Mucosa of descending colon (tissue), 3 donors: ENCODE measurements at places on chromosomes 2 and 18. TPM values are rescaled to one million over a fixed set of nuclear protein-coding genes. Genes with fewer than 3 reads are reported as not detected.
A peak's percentile ranks its signal among the peaks of the same experiment; 100 is the strongest.

- DNase-seq, result no peak
Observed at GRCh38 chr2:42854207-42854818, 61.9 kb upstream of the HAAO start.

GRCh38 chr18:68429841-68430240 is 285.1 kb downstream of the TMX3 start:
- DNase-seq, result no peak

DNA sequence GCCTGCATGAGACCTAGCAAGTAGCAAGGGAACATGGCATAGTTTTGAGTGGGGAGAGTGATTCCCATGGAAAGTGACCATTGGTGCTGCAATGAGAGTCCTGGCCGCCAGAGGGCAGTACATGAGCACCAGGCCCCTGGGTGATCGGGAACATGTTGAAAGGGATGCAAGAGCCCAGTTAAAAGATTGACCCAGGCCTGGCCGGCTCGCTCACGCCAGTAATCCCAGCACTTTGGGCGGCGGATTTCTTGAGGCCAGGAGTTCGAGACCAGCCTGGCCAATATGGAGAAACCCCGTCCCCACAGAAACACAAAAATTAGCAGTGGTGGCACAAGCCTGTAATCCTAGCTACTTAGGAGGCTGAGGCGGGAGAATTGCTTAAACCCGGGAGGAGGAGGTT is 22.2 kb downstream of the FAP start:
- peak; percentile 72 for DNase-seq

DNA sequence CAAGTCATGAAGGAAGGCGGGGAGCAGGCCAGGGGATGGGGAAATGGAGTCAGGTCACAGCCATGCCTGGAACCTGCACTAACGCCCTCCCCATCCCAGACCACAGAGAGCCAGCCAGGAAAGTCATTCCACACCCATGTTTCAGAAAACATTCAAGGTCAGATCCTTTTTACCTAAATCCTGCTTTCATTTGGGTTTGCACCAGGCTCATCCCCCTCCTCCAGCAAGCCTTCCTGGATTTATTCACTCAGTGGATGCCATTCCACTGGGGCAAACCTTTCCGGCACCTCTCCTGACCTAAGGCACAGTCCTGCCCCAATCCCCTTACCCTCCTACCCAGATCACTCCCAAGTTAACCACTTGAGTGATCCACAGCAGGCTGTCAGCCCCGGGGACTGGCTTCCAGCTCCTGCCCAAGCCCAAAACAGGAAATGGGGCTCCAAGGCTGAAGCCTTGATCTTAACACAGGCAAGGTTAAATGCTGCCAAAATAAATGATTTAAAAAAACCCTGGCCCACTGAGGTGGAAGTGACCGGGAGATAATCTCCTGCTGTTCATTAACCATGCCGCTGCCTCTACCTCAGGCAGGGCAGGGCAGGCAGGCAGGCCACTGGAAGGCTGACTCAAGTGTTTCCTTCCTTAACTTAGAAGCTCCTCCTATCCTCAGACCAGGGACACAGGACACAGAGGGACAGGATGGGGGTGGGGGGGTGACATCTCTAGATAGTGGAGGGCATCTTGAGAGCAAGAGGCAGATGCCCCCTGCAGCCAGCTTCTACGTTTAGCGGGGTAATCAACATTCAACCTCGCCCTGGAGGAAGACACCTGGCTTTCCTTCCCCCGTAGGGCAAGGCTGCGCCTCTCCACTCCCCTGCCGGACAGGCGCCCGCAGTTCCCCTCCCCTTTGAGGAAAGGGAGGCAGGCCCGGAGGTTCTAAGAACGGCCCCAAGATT is 1.4 kb downstream of the RAB11FIP5 start:
- DNase-seq, result peak; percentile 65

DNA sequence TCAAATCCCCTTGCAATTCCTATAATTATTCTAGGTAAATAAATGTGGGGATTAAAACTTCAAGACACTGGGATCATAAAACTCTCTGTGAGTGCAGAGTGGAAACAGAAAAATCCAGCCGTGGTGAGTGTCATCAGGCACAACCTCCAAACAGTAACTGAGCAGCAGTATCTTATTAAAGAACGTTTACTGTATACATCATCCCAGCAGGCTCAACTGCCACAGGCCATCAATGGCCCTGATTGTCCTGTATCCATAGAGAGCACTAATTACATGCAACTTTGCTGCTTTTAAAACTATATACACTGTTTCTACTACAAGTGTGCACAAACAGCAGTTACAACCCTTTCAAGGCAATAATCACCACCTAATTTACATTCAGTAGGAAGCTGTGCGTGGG is 23.9 kb downstream of the GAREM1 start:
- no peak for DNase-seq

DPY30 gene
- 49.0 TPM for total RNA-seq

FLACC1 gene
- 0.93 TPM for total RNA-seq

NPPC gene
- 2.7 TPM for total RNA-seq

SIX3 gene
- not detected for total RNA-seq
